CD4-positive, alpha-beta T cell treated with Interleukin-6 at 100 ng/mL for 8 hours (primary cell): ENCODE measurements at places on chromosomes 3 and 15.
A peak's percentile ranks its signal among the peaks of the same experiment; 100 is the strongest.

DNA sequence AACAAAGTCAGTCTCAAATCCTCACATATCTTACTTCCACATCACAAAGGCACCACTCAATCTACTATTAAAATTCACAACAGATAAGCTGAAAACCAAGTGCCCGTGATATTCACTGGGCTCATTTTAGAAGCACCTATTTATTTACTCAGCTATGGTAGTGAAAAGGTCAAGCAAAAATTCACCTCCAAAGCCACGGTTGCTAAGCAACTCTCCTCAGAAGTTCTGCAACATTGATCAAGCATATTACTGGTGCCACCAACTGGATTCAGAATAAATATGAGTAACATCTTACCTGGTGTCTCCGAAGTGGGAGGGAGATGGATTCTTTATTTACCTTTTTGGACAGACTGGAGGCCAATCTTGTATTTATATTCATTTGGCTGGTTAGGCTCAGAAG lies 714.8 kb downstream of the FHIT start:
- DNase-seq = no peak

DNA sequence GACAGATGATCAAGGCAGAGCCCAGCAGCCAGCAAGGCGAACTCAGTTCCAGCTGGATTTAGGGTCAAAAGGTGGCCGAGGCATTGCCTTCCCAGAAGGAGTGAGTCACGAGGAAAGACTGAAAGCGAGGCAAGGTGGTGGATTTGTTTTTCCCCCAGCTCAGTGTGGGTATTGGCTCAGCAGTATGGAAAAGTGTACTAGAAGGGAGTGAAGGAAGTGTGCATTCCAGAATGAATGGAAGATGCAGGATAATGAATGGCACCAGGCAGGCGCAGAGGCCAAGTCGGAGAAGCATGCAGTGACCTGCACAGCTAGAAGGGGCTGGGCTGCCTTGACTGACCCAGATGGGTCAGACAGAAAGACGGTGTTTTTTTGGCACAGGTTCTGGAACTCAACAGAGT lies 46.3 kb downstream of the FOXP1 start:
- no peak for DNase-seq

- DNase-seq = no peak
Observed at GRCh38 chr3:152222327-152222726, 46.4 kb upstream of the MBNL1 start.

DNA sequence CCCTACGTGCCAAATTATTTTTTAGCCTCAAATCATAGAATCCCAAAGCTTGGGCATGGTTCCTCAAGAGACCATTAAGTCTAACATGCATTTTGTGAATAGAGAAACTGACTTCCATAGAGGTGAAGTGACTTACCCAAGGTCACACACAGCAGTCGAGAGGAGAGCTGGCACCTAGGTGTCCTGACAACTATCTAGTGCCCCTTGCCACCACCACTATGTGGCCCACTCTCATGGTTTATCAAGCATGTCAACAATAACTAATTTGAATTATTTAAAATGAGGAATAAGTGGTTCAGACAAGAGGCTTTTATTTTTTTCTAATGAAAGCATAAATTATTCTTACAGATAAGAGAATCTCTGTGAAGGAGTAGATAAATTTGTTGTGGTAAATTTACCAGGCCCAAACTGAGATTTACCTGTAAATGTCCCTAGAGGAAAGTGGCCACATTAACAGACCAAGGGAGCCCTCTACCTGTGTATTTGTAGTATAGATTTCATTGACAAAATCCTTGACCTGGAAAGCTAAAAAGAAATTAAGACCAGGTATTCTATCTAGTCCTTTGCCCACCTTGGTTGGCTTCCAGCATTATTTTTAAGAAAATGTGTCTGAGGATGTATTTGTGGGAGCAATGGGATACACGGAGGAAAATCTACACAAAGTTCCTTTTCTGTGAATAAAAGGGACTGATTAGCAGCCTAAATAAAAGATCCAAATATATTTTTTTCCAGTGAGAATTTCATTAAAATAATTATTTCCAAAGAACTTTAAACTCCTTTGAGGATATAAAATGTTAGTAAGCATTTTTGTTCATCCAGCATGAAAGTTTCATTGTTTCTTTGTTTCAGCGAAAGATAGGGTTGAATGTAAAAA lies 49.1 kb downstream of the IQCH start:
- DNase-seq = peak; percentile 48

DNA sequence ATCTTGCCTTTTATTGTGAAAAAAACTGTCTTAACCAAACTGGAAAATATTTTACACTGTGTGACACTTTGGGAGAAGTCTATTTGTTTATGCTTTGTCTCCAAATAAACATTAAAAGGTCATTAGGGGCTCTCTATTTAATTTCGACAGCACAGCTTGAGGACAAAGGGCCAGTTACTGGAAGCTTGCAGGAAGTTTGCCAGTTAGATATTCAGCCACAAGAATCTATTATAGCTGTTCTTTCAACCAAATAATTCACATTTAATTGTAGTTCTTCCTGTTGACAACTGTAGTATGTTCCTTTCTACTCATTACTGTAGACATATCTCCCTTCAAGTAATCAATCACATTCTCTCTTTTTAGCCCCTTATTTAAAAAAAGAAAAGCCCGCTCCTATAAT lies 6.1 kb downstream of the CP start:
- DNase-seq = no peak

- no peak for DNase-seq
Observed at GRCh38 chr3:56886314-56886713, 84.6 kb upstream of the ARHGEF3 start.

GRCh38 chr3:58287354-58287753 lies 18.7 kb upstream of the RPP14 start:
- no peak for DNase-seq

DNA sequence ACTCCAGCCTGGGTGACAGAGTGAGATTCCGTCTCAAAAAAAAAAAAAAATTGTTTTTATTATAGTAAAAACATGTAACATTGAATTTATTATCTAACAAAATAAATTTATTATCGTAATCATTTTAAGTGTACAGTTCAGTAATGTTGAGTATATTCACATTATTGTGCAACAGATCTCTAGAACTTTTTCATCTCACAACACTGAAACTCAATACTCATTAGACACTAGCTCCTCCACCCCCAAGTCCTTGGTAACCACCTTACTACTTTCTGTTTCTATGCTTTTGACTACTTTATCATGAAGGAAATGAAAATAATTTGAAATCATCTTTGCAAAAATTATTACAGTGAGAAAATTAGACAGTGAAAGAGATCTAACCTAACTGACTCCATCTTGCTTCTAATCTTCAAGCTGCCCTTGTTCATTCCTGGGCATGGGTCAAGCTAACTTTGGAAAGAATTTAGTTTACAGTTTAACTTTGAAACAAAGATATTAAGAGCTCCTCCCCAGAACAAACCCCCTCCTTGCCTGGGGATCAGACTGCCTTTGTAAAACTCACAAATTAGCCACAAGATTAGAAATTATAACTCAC lies 15.0 kb upstream of the FYCO1 start:
- DNase-seq = no peak

DNA sequence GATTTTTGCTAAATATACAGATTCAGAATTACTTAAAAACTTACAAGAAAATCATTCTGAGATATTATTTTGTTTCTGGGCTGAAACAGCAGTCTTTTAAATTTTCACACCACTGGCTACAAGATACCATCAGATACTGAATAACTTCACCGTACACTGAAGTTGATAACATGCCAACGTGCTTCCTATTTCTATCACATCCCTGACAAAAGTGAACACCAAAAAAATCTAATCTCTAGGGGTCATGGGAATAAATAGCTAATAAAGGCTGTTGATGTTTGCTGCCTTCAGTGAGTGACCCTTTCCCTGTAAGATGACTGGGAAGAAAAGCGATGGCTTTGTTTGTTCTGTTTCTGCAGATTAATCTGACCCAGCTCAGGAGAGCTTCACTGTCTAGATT lies 120.5 kb downstream of the DUT start:
- DNase-seq = no peak

DNA sequence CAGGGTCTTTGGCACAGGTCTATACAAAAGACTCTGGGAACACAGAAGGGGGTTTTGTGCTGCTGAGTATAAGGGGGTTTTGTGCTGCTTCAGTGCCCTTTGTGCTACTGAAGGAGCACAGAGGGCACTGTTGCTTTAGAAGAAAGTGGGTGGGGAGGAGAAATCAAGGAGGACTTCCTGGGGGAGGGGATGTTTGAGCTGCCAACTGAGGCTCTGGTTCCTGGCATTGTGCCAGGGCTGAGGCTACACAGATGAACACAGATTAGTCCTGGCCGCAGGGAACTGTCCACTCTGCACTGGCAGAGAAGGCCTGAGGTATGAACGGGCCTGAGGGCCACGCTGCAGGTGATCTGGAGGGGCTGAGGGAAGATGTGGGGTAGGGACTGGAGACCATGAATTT lies 32.2 kb upstream of the SEC13 start:
- no peak for DNase-seq
